ENCODE measurements at places on chromosomes 12 and 14. TPM values are rescaled to one million over a fixed set of nuclear protein-coding genes. Genes with fewer than 3 reads are reported as not detected.

The VRTN gene
- polyA plus RNA-seq: not detected

The CD4 gene
- polyA plus RNA-seq: 15.9 TPM

The DUSP16 gene
- 7.8 TPM for polyA plus RNA-seq

The RAPGEF3 gene
- 1.3 TPM for polyA plus RNA-seq

The SLCO1B1 gene
- polyA plus RNA-seq: 120 TPM

The TGM1 gene
- 0.28 TPM for polyA plus RNA-seq

The OR6C2 gene
- not detected for polyA plus RNA-seq

The CACNB3 gene
- 0.92 TPM for polyA plus RNA-seq

The LRFN5 gene
- polyA plus RNA-seq: 0.07 TPM

The AKAP3 gene
- polyA plus RNA-seq: 0.51 TPM

The PRB2 gene
- not detected for polyA plus RNA-seq

The DNAJC22 gene
- polyA plus RNA-seq: 22.4 TPM

The GLI1 gene
- 0.44 TPM for polyA plus RNA-seq

The PLEKHD1 gene
- 0.06 TPM for polyA plus RNA-seq

The KRT80 gene
- 0.04 TPM for polyA plus RNA-seq

The VASH1 gene
- polyA plus RNA-seq: 0.94 TPM

The CLECL1 gene
- 0.33 TPM for polyA plus RNA-seq

The PROX2 gene
- not detected for polyA plus RNA-seq

The TMEM132D gene
- 0.08 TPM for polyA plus RNA-seq

The CBLN3 gene
- polyA plus RNA-seq: 0.07 TPM

The TRIM9 gene
- 0.09 TPM for polyA plus RNA-seq

The TSPAN19 gene
- not detected for polyA plus RNA-seq

The CRIP2 gene
- 40.0 TPM for polyA plus RNA-seq

Measured in liver (tissue), 10 donors.